Retinal pigment epithelial cell (primary cell): ENCODE measurements at places on chromosomes 5 and 9.

DNA sequence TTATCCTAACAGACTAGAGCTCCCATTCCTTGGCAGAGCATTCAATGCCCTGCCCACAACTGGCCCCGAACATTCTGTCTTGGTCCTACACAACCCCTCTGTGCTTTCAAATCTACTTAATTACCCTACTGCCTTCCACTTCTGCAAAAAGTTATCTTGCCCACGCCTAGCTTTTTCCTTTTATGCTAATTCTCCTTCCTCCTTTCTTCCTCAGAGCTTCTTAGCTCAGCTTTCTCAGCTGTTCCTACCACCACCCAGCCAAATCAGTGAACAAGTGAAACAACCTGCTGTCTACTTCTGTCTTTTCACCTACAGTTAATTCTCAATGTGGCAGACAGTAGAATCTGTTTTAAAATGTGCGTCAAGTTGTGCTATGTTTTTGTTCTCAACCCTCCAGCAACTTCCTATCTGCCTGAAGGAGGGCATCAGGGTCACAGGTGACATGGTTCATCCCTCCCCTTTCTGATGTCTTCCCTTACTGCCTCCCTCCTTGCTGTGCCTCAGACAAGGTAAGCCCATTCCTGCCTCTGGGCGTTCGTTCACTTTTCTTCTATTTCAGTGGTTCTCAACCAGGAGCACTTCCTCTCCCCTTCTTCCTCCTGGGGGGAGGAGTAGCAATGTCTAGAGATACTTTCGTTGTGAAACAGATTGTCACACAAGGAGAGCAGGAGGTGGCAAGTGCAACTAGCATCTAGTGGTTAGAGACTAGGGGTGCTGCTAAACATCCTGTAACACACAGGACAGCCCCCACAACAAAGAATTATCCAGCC lies 1.3 kb upstream of the REEP5 start:
- no peak for DNase-seq

DNA sequence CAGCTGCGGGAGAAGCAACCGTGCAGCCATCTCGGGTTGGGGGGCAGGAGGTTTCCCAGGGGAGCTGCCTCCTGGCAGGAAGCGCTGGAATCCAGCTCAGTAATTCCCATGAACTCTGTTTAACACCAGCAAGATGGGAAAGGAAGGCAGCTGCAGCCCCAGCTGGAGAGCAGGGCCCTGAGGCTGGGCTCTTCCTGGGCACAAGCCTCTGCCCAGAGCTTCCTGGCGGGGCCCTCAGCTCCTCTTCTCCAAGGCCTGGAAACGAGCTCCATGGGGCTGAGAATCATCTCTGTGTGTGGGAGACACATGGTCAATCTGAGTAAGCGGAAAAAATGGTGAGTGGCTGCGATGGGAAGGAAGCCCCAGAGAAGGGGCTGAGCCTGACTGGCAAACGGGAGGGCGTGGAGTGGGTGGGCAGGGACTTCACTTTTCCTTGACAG lies 6.3 kb downstream of the MRPL36 start:
- no peak for DNase-seq

DNA sequence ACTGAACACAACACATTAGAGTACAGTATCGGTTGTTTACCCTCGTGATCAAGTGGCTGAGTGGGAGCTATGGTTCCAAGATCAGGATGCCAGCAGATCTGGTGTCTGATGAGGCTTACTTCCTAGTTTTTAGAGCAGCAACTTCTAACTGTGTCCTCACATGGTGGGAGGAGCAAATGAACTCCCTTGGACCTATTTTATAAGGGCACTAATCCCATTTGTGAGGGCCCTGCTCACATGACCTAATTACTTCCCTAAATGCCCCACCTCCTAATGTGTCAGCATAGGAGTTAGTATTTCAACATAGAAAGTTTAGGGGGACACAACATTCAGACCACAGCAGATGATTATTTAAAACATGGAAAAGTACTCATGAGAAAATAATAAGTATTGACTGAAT lies 111.8 kb downstream of the GCNT1 start:
- DNase-seq: no peak

- DNase-seq: no peak
These were observed 101.0 kb downstream of the SPOCK1 start for GRCh38 chr5:137398154-137398553.

GRCh38 chr5:150489360-150490295 lies 18.3 kb upstream of the NDST1 start:
- DNase-seq: no peak

DNA sequence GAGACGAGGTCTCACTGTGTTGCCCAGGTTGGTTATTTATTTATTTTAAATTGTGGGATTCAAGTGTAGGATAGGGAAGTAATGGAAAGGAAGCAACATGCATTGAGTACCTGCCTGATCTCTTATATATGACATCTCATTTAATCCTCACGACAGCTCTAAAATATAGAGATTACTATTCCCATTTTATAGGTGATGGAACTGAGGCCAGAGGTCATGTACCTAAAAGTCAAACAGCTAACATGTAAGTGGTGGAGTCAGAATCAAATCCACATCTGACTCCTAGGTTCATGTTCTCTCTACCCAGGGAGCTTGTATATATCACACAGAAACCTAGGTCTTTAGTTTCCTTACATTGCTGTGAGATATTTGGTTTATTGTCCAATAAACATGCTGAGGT lies 26.1 kb upstream of the MATR3 start:
- DNase-seq: no peak

DNA sequence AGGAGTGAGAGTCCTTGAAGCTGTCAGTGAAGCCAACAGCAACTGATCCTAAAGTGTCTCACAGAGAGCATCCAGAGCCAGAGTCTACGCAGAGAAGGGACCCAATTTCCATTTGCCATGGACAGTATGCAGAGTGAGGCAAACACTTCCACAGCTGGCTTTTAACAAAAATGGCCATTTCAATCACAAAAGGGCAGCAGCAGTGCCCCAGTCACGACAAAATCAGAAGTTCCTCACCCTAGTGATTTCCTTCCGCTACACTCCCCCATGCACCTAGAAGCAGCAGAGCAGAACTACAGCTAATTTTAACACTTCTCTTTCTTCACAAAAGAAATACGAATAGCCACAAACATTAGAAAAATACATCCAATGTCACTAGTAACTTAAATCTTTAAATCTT lies 27.9 kb downstream of the FBXW11 start:
- no peak for DNase-seq

- no peak for DNase-seq
These were observed 53.3 kb upstream of the RNU6ATAC start for GRCh38 chr9:134217431-134218210.
